ENCODE measurements at places on chromosomes 11 and 22.

GRCh38 chr22:42842658-42843370 is 14.3 kb downstream of the ARFGAP3 start:
- DNase-seq = no peak

- DNase-seq = no peak
Observed at GRCh38 chr11:112163875-112164685, at the start of gene IL18. Gene IL18 (minus strand): TSS chr11:112164094. CDS start chr11:112155053, 9,041 bp downstream.

DNA sequence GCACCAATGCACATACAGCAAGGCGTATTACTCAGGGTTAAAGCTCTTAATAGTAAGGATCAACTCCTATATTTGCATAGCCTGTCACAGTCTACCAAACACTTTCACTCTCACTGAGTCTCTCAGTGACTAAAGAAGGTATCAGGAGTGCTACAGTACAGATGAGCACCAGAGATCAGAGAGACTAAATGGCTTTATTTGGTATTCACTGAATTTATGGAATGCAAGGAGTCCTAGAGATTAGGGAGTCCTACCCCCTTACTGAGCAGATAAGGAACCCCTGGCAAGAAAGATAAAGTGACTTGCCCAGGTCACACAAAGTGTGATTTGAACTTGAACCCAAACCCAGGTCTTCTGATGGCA is 396.4 kb upstream of the CCDC90B start:
- no peak for DNase-seq

- DNase-seq = no peak
Observed at GRCh38 chr11:61783717-61784505, 8.5 kb downstream of the TMEM258 start.

- DNase-seq = no peak
Observed at GRCh38 chr11:117052196-117053149, 45.8 kb downstream of the SIK3 start.

DNA sequence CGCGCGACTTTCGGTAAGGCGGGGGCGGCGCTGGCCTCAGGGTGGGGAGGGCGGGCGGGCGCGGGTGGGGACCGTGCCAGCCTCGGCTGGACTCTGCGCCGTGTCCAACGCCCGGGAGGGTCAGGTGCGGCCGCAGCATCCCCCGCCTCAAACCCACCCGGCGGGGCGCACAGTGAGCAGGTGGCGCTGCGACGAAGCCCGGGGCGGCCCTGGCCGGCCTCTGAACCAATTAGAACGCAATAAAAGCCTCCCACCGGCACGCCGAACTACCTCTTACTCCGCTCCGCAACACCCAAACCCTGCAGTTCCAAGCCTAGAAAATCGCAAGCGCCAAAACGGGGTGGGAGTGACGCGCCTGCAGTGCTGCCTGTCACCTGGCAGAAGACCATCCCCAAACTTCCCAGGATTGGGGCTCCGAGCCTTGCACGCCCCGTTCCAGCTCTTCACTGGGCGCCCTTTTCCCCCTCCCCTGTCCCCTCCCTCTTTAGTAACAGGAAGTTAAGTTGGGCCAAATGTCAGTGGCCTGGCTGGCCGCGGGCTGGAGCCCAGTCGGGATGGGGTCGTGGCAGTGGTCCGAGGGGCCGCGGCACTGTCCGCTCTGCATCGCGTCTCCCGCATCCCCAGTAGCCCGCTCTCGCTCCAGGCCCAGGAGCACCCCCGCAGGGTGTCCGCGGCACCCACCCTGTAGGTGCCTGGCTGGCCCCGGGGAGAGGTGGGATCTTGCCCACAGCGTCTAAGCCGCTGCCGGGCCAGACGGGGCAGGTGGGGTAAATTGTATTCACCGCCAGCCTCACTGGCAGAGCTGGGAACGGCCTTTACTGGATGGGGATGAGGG is 541 bp downstream of the MICAL2 start:
- peak; percentile 83 for DNase-seq

DNA sequence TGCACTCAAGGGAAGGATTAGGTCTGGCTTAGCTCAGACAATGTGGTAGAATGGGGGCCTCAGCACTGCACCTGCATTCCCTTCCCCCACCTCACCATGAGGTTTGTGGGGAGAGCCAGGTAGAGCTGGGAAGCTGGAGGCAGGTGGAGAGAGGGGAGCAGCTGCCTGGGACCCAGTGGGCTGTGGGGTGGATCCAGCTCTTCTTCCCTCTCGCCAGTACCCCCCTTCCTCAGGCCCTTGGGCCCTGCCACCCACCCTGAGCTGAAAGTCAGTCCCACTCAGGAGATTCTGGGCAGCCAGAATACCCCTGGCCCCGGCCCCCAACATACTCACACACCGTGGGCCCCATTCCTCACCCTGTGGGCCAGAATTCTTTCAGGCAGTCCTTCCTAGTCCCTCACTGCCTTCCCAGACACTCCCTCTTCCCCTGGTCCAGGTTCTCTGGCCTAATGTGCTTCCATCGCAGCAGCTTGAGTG is 3.1 kb upstream of the POLD4 start:
- DNase-seq = no peak

DNA sequence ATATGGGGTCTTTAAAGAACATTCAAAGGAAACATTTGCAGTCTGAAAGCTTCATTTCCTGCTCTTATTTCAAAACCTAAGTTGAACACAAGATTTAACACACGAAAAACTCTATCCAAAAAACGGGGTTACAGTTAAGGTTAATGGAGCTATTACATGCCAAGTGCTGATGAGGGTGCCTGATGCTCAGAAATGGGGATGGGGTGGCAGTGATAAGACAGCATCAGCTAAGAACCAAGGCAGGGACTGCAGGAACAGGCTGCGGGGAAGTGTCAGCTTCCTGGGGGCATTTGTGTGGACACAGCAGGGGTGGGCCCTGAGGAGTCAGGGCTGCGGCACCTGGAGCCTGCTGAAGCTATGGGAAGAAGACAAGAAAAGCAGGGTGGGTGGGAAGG is 12.2 kb downstream of the DGCR2 start:
- no peak for DNase-seq

- DNase-seq = no peak
Observed at GRCh38 chr22:28146401-28147314, 227.6 kb upstream of the PITPNB start.

- DNase-seq = no peak
Observed at GRCh38 chr11:129090056-129090455, 102.1 kb downstream of the ARHGAP32 start.

- no peak for DNase-seq
Observed at GRCh38 chr11:96393753-96394348, 4.0 kb downstream of the JRKL start.

DNA sequence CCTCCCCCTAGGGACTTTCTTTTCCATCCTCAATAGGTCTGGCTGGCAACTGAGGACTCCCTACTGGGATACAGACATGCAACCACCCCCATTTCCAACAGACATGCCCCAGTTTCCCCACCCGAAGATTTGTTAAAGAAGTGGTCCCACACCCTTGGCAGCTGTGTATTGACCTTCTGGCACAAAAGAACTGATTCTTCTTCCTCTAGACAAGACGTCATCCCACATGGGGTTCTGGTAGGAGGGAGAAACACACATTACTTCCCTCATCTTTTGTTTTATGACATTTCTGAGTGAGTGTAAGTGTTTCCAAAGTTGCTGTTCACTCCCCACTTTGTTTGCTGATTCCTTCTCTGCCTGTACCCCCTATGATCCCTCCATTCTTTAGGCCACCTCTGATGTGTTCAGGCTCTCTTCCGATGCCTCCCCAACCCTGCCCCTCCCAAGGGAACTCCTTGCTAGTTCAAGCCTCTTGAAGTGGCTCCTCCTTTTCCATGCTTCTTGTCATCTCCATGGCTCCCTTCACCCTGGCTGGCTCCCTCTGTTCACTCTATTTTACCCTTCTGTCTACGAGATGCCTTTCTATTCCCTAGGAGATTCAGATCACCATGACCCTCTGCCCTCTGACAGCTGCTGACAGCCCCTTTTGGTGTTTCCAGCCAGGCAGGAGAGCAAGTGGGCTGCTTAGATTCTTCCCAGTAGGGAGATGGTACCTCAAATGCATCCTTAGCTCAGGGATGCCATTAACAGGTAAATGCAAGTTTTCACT is 4.3 kb downstream of the KIRREL3 start:
- no peak for DNase-seq

DNA sequence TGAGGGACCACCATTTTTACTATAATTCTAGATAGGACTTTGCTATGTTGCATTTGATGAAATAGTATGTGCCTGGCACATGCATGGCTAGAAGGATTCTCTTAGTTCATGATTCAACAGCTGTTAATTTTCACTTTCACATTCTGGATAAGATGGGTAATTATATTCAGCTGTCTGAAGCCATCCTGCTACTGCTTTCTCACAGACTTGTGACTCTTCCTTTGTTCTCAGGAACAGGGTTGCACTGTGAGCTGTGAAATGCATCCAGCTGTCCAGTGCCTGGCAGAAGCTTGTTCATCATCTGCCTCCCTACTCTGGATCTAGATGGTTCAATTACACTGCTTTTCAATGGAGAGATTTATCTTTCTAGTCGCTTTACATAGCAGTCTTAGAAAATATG is 610.1 kb upstream of the ANO5 start:
- no peak for DNase-seq

GRCh38 chr11:42713753-42714152 is 598.0 kb upstream of the API5 start:
- no peak for DNase-seq

DNA sequence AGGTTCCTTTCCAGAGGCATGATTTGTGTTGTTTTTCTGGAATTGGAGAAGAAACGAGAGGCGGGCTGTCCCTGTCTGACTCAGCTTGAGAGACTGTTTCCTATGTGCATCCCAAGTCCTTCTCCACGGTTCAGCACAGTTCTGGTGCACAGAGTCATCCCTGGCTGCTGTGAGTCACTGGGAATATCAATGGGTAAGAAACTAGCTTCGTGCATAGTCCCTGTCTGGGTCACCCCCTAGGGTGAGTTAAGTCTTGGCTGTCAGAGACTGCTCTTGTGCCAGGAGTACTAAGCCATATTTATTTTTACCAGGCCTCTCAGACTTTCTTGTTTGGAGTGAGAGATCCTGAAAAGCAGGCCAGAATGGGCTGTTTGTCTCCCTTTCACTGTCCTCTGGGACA is 2.4 kb upstream of the LRP4 start:
- DNase-seq = no peak

DNA sequence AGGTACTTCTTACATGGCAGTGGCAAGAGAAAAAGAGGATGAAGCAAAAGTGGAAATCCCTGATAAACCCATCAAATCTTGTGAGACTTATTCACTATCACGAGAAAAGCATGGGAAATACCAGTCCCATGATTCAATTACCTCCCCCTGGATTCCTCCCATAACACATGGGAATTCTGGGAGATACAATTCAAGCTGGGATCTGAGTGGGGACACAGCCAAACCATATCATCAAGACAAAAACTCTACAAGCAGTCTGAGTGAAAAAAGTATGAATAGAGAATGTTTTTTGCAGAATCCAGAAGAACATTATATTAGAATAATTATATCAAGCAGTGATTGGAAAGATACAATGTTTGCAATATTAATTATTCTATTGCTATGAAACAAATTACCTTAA is 893.7 kb downstream of the FAM181B start:
- DNase-seq = no peak

GRCh38 chr11:110809417-110810199 is 97.4 kb upstream of the ARHGAP20 start:
- DNase-seq = no peak

DNA sequence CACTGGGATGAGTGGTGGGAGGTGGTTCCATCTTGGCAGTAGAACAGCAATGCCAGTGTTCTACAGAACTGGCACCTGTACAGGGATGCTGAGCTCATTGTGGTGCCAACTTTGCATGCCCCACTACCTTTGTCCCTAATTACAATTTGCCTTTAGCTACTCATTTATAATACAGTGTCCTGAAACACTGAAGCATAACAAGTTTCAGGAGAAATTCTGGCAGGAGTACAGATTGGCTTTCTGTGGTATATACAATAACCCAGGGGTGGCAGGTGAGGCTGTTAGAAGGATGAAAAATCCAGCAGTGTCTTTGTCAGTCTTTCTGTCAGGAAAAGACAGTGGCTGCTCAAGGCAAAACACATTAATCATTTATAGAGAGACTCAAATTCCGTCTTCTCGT is 240.3 kb downstream of the FAM76B start:
- no peak for DNase-seq

- DNase-seq = no peak
Observed at GRCh38 chr11:73249853-73250783, 22.0 kb upstream of the P2RY6 start.

- DNase-seq = no peak
Observed at GRCh38 chr11:70111269-70112016, 33.3 kb downstream of the ANO1 start.

DNA sequence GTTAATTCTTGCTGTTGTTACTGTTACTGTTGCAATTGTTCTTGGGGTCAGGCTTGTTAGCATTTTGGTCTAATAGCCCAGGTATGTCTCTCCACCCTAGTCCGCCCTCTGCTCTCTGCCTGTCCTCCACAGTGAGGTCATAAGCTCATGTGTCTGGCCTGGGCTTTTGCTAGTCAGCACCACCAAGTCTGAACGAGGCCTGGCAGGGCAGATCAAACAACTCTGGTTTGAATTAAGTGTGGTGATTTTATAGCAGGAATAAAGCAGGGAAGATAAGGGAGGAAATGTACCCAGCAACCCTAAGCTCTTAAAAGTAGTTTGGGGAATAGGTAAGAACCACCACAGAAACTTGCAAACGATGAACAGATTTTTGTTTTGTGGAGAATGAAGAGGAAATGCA is 98.7 kb downstream of the ABTB2 start:
- no peak for DNase-seq

GRCh38 chr11:14224395-14224794 is 134.6 kb downstream of the RRAS2 start:
- DNase-seq = no peak

DNA sequence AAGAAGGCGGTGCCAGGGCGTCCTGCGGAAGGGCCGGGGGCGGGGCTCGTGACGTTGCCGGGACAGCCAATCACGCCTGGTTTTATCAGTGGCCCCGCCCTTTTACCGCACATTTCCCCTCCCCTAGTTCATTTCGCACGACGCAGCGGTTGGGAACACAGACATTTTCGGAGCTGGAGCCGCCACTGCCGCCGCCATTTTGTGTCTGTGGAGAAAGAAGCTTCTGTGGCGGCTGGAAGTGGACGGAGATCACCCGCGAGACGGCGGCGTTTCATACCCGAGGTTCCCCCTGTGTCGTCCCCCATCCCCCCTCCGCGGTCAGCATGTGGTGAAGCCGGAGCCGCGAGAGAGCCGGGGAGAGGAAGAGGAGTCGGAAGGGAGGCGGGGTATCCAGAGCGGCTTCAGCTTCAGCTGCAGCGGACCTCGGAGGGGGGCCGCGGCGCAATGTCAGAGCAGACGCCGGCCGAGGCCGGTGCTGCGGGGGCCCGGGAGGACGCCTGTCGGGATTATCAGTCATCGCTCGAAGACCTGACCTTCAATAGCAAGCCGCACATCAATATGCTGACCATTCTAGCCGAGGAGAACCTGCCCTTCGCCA is at the start of gene PCF11:
TSS of gene PCF11 (plus strand) at position 136 of the 598 bp plus-strand sequence. CDS start at position 445, 309 bp downstream.
- DNase-seq = no peak

All from substantia nigra (tissue), 51 donors.